Stimulated activated CD4-positive, alpha-beta T cell treated with anti-CD3 and anti-CD28 coated beads, TNF-alpha, amount 100 ng/mL, for 48 hours (primary cell): ENCODE measurements at places on chromosomes 12 and 14.

DNA sequence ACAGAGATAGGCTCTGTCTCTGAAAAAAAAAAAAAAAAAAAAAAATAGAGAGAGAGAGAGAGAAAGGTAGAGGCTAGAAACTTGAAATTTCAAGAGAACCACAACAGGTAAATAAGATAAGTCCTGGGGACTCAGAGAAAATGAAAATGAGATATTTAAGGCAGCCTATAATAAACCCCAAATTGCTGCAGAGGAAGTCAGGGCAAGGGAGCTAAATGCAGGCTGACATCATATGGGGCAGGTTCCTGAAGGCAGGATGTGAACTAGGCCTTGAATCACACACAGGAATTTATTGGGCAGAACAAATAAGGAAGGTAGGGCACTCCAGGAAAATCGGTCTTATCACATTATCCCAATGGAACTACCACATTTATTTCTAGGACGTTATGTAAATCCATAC is 54.9 kb upstream of the NUDT4 start:
- DNase-seq = no peak

DNA sequence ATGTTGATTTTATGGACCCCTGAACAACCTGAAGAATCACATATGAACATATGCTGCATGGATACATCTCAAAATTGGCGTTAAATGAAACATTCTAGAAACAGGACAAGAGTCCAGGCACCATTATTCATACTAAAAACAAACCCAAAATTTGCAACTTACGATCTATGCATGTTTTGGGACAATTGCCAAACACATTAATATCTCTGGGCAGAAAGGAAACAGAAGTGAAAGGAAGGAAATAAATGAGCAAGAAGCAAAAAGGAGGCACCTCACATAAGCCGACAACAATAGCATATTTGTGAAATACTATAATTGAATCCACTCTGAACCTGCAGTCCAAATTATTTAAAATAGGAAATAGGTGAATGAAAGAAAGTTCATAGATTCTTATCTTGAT is 1505.3 kb downstream of the AACS start:
- no peak for DNase-seq

GRCh38 chr14:23372509-23372908 is at the start of gene IL25:
Gene IL25, plus strand, starts transcription at chr14:23372809.
- no peak for DNase-seq

GRCh38 chr14:68922201-68922621 is 56.9 kb downstream of the ACTN1 start:
- DNase-seq = no peak

GRCh38 chr12:66662729-66663128 is 16.1 kb downstream of the GRIP1 start:
- DNase-seq = no peak

DNA sequence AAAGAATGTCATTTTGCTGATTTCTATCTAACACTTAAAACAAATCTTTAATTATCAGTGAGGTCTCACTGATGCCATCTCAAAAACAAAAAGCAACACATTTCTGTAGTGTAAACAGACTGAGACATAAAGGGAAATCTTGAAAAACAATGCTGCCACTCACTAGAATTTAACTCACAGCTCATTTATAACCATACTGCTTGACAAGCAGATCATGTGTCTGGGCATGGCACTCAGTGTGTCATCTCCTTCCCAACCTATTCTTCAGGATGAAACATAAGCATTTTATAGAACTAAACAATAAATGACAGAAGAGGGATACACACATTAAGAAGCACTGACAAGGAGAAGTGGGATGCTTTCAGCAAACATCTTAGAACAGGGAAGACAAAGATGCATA is 22.4 kb downstream of the ATF7 start:
- no peak for DNase-seq

DNA sequence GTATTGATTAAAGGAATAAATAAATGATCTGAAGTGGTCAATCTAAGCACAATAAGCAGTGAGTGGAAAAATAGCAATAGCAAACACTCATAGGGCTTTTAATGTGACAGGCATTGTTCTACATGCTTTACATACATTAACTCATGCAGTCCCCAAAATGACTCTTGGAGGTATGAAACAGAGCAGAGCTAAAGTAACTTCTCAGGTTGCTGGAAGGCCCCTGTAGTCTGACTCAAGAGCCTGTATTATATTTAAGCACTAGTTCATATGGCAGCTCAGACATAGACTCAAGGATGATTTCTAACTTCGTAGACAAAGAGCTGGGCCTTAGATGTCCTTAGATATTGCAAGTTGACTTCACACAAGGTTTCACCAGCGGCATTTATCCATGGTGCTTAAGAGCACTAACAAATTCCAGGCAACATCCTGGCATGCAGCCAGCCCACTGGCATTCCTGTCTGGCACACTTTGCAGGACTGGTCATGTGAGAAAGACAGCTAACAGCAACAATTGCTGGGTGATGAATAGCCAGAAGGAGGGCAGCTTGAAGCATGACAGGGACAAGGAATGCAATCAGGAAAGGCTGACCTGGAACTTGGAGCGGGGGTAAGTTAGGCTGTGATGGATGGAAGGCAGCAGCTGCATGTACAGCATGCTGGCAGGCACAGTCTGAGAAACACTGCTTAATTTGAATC is 22.9 kb upstream of the KTN1 start:
- DNase-seq = no peak

GRCh38 chr12:9605483-9605882 is 2.2 kb downstream of the KLRB1 start:
- no peak for DNase-seq

GRCh38 chr12:19971361-19972280 is 396.7 kb upstream of the PDE3A start:
- DNase-seq = no peak

DNA sequence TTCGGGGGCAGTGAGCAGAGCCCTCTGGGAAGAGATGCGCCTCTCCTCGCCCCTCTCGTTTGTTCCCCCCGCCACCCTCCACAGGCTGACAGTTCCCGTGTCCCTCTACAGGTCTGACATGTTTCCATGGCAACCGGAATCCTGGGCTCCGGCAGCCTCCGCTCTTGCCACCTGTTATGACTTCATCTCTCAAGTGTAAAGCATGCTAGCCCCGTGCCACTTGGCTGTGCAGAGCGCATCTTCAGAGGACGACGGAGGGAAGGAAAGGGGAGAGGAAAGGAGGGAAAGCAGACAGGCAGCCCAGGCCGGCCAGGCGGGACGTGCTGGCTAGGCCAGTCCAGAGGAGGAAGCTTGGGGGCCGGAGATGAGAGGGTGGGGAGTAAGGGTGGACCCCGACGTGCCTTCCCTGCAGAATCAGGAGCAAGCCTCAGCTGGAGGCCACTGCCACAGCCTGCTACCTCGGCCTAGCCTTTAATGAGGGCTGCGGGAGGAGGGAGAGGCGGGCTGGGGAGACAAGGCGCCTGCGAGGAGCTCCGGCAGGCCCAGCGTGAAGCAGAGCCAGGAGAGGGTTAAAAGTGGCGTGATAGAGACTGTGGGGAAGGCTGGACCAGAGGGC is 214.3 kb downstream of the DPF3 start:
- no peak for DNase-seq

- peak; percentile 38 for DNase-seq
These were observed 4.4 kb downstream of the CACNA1C start for GRCh38 chr12:2057041-2057794.

- DNase-seq = no peak
These were observed 5.4 kb upstream of the NR4A1 start for GRCh38 chr12:52045794-52046199.

GRCh38 chr14:76773956-76774820 is 12.9 kb downstream of the VASH1 start:
- no peak for DNase-seq

DNA sequence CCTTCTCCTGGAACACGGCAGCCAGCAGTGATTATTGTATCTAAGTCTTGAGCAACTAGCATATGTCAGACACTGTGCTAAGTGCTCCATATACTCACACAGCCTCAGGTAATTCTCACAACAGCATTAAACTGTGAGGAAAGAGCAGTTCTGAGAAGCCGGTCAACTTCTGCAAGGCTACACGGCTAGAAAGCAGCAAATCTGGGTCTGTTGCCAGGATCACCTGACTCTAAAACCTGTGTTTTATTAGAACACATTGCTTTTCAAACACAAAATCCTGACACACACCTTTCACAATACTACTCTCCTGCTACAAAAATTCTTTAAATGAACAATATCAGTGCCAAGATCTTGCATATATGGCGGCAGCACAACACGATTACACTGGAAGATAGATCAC is 49.8 kb upstream of the CRACR2A start:
- no peak for DNase-seq

DNA sequence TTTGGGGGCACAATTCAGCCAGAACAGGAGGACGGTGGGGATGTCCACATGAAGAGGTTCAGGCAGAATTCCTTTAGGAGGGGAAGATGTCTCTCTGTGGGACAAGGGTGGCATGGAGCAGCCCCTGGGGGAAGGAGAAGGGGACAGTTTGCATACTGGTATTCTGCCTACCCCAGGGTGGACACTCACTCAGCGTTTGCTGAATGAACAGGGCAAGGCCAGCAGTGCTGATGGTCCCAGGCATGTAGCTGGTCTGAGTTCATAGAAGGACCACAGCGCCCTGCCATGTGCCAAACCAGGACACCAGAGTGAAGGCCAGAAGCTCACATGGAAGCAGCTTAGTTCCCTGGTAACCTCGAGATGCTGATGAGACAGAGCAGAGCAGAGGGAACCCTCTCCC is 5.4 kb downstream of the SERPINA5 start:
- DNase-seq = no peak

- DNase-seq = peak; percentile 46
These were observed 138.0 kb downstream of the ASCL4 start for GRCh38 chr12:107912421-107913004.

GRCh38 chr12:80230068-80230467 is 130.7 kb downstream of the OTOGL start:
- DNase-seq = no peak

GRCh38 chr12:54394281-54394719 is 9.8 kb upstream of the ZNF385A start:
- DNase-seq = no peak

- no peak for DNase-seq
These were observed 21.8 kb downstream of the VASH1 start for GRCh38 chr14:76782885-76783566.

- DNase-seq = peak; percentile 44
These were observed 31.3 kb upstream of the SMUG1 start for GRCh38 chr12:54220092-54220557.

GRCh38 chr12:26153421-26154154 is 28.8 kb upstream of the BHLHE41 start:
- no peak for DNase-seq

DNA sequence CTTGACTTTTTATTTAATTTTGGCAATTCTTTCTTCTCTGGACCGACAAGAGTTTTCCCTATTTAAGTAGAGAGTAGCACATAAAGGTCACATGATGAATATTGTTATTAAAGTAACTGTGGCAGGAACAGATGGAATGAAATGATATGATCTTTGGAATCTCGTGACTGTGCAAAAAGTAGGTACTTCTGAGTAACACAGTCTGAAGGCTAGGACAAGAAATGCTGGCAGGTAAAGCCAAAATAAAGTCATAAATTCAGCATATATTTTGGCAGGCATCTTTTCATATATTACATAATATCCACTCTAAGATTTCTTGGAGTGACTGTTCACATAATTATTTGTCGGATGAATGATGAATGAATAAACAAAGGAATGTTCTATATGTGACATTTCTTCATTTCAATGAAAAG is 121.4 kb downstream of the EFCAB11 start:
- no peak for DNase-seq

DNA sequence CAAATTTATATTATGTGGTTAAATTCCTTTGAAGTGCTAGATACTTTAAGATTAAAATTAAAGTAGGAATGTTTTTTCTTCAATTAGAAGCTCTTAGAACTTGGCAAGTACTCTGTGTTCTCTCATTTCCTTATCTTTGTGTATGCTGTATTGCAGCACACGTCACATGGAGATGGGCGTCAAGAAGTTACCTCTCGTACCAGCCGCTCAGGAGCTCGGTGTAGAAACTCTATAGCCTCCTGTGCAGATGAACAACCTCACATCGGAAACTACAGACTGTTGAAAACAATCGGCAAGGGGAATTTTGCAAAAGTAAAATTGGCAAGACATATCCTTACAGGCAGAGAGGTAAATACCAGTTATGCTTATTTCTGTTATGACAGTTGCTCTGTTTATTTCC is 19.7 kb downstream of the MARK3 start:
- no peak for DNase-seq

- DNase-seq = no peak
These were observed 47.9 kb downstream of the GTF2A1 start for GRCh38 chr14:81172881-81173280.

GRCh38 chr12:40745386-40745785 is 53.1 kb downstream of the CNTN1 start:
- DNase-seq = no peak

DNA sequence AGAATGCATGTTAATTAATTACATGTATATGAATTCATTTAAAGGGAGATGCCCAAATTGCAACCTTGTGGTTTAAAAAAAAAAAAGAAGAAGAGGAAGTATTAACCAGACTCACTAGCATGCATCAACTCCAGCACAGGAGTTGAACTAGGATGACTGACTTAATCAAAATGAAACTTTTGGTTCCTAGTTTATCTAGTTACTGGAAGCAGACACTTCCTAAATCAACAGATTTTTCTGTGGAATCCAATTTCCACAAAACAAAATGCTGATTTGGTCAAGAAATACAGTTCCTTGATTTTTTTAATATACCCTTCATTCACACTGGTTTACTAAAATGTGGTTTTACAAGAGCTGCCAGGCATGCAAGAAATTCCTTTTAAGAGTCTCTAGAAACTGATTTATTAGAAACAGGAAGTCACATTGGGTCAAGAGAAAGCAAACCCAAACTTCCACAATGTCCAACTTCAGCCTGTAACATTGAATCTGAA is 41.6 kb downstream of the ITPR2 start:
- DNase-seq = no peak

DNA sequence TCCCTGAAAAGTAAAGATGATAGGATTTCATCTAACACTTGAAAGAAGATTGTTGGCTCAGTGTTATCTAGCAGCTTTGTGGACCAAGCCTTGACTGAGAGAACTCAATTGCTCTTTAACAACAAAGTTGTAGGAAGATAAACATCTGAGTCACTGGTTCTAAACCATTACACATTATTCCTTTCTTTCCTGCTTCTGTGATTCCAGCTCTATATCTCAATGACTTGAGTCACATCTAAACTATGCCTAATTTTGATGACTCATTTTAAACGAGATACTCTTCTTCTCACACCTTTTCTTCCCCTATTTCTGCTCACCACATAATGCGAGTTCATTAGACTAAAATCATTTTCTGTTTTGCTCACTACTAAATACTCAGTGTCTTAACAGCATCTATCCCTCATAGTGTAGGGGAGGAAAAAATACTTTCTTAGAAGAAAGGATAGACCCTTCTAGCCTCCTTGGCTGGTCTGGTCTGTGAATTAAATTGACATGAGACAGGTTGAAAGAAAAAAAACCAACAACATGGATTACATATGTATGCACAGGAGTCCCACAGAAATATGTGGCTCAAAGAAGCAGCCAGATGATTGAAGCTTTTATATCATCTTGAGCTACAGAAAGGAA is 201.4 kb downstream of the C12orf50 start:
- DNase-seq = no peak

GRCh38 chr12:122499991-122500684 is 594 bp downstream of the ZCCHC8 start:
- DNase-seq = peak; percentile 14
